ENCODE measurements at places on chromosomes 12 and 14.

GRCh38 chr12:104514092-104514810, 57.5 kb downstream of the CHST11 start:
- no peak for DNase-seq

DNA sequence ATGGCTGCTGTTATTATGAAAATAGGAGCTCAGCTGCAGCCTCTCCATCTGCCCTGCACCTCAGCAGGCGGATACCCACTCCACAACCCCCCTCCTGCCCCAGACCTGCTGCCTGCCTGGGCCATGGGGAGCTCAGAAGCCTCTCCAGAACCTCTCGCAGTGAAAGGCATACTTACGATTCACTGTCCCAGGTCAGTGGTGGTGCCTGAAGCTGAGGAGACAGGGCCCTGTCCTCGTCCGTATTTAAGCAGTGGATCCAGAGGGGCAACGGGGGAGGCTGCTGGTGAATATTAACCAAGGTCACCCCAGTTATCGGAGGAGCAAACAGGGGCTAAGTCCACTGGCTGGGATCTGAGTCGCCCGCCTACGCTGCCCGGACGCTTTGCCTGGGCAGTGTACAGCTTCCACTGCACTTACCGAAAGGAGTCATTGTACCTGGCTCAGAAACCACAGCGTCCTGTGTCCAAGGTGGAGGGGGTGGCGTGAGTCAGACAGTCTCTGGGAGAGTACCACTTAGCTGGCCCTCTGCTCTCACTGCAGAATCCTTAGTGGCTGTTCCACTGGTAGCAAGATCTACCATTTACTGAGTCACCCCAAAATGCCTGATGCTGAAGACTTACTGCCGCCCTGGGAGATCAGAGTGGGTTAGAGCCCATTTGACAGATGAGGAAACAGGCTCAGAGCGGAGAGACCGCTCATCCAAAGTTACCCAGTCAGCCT, at the start of gene SERPINA1:
Gene SERPINA1, minus strand, starts transcription at position 219 of the 720 bp plus-strand sequence. CDS start 5,365 bp downstream, outside the sequence.
- DNase-seq: no peak

- DNase-seq: peak; percentile 69
These were observed 606 bp downstream of the CINP start for GRCh38 chr14:102362084-102362483.

GRCh38 chr12:131808744-131809371, 19.3 kb upstream of the MMP17 start:
- peak; percentile 61 for DNase-seq

DNA sequence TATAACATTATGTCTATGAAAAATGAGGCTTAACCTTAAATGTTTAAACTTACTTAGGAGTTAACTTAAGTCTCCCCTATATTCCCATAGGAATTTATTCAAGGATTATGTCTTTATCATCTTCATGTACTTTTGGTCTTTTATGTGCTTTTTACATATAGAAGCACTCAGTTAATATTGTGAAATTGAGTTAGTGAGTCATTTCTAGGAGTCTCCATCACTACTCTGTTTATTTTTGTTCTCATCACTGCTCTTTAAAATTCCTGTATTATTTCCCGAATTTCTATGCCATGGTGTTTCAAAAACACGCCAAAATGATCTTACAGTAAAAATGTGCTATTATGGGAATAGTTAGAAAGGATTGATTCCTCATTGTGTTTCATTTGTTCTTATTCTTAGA, 31.6 kb downstream of the TBC1D15 start:
- DNase-seq: no peak

Measured in activated T-cell treated with anti-CD3 and anti-CD28 coated beads, Interleukin-2, amount 50 U/mL, for 48 hours (primary cell).